Activated naive CD8-positive, alpha-beta T cell treated with anti-CD3 and anti-CD28 coated beads, Interleukin-2, amount 50 U/mL, for 24 hours (primary cell): ENCODE measurements at places on chromosomes 3 and 15.

DNA sequence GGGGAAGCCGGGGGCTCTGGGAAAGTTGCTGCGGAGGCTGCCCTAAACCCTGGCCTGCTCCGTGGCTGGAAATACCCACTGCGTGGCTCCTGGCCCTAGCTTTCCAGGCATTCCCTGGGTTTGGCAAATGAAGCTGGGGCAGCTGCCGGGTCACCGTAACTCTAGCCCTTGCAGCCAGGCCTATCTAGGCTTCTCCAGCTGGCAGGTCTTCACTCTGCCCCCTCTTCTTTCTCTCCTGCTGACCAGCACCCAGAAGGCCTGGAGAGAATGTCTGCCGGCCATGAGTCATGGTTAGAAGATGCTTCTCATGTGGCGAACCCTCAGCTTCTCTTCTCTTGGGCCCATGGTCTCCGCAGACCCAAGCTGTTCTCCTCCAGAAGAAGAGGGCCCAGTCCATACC, 5.6 kb upstream of the DLL4 start:
- DNase-seq: no peak

DNA sequence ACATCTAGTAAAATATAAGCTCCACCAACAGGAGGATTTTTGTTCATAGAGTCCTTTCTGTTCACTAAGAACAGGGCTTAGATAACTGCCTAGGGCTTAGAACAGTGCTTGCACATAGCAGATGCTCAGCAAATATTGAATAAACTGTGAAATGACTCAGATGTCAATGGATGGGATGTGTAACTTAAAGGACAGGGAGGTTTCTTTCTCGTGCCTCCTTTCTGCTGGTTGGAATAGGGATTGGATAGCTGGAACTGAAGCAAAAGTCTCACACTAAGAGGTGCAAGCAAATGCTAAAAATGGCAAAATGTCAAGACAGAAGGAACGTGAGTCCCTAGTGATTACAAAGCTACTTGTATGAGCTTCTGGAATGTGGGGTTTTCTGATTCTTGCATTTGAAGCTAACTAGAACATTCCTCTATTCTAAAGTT, 392.8 kb upstream of the WNT5A start:
- DNase-seq: no peak

- peak; percentile 14 for DNase-seq
Observed at GRCh38 chr15:26260517-26261133, 397.5 kb upstream of the ATP10A start.

DNA sequence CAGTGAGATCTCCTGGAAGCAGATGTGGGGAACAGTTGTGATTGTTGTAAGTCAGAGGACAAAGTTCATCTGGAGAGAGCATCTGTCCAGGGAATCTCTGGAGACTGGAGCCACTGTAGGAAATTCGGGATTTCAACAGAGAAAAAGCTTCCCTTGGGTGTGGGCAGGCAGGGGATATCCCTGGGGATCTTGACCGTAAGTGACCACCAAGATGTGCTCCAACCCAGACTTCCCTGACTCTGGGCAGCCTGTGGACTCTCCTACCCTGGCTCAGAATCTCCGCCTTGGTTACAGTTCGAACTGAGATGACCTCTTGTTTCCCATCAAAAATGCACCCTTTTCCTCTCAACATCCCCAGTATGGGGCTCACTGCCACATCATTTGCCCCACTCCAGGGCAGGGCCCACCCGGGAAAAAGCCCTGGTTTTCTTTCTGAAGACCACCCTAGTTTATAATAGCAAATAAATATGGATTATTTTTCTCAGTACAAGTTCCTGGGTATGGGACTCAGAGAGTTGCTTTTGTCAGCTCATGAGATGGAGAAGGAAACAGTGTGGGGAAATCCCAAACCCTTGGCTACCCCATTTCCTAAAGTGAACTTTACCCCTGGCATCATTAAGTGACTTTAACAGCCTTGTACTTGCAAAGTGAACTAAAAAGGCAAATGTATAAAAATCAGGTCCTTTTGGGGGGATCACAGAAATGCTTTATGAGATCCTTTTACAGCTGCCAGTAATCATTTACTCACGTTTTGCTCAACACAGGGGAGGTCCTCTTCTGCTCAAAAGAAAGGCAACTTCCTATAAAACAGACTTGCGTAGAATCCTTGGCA, 89.9 kb downstream of the CCNL1 start:
- no peak for DNase-seq

DNA sequence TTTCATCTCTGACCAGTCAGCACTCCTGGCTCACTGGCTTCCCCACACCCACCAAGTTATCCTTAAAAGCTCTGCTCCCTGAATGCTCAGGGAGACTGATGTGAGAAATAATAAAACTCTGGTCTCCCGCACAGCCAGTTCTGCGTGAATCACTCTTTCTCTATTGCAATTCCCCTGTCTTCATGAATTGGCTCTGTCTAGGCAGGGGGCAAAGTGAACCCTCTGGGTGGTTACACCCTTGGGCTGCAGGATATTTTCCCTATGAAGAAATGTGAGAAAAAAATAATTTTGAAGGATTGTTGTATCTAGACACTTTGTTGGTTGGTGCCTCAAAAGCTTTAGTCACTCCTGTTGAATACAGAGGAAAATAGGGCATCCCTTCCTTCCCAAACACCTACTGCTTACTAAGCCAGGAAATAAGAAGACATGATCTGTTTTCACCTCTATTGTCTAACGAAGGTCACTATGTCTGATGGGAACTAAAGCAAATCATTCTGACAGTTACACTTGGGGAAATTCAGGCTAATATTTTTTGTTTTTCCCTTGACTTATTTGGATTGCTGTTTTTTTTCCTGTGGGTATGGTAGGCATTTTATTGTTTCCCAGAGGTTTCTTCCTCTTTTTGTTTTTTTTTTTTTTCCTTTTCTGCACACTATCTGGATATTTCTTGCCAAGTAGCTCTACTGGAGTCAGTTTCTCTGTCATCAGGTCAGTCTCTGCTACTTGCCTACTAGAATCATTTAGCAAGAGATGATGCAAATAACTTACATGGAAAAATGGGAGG, 15.3 kb upstream of the TNFSF10 start:
- DNase-seq: no peak

GRCh38 chr15:73901126-73901810, 25.0 kb upstream of the LOXL1 start:
- no peak for DNase-seq

GRCh38 chr3:58055314-58055713, 47.1 kb downstream of the FLNB start:
- no peak for DNase-seq

- peak; percentile 43 for DNase-seq
Observed at GRCh38 chr15:94231723-94232468, 535 bp downstream of the MCTP2 start.

DNA sequence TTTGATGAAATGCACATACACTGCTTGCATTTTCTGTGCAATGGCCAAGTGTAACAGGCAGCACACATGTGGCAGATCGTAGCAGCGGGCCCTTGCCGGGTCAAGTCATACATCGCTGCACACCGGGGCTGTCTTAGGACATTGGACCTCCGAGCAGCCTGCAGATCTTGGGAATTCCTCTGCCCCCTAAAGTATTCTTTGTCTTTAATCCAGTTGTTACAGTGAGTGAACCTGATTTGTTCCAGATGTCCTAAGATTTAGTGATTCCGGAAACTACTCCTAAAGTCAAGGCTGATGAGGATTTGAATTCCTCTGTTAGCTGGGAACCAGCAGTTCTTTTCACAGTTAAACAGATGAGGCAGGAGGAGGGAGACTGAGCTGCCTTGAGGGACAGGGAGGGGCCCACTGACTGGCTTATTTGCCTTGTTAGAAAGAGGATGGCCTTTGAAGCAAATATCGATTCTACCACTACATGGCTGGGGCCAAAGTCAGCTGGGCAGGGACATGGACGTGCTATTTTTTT, 190.7 kb upstream of the CTDSPL start:
- DNase-seq: no peak

- no peak for DNase-seq
Observed at GRCh38 chr3:165466856-165467255, 270.7 kb upstream of the SLITRK3 start.

GRCh38 chr3:196962930-196963630, 5.6 kb downstream of the PIGZ start:
- DNase-seq: no peak

GRCh38 chr3:197793247-197793646, 2.2 kb downstream of the LRCH3 start:
- no peak for DNase-seq

- DNase-seq: no peak
Observed at GRCh38 chr15:65470866-65471265, 46.6 kb downstream of the DPP8 start.

GRCh38 chr3:197718891-197719290, 17.8 kb downstream of the RUBCN start:
- no peak for DNase-seq

- no peak for DNase-seq
Observed at GRCh38 chr3:108223928-108224327, 1.7 kb upstream of the IFT57 start.

GRCh38 chr3:165669504-165669903, 167.7 kb downstream of the BCHE start:
- DNase-seq: no peak

DNA sequence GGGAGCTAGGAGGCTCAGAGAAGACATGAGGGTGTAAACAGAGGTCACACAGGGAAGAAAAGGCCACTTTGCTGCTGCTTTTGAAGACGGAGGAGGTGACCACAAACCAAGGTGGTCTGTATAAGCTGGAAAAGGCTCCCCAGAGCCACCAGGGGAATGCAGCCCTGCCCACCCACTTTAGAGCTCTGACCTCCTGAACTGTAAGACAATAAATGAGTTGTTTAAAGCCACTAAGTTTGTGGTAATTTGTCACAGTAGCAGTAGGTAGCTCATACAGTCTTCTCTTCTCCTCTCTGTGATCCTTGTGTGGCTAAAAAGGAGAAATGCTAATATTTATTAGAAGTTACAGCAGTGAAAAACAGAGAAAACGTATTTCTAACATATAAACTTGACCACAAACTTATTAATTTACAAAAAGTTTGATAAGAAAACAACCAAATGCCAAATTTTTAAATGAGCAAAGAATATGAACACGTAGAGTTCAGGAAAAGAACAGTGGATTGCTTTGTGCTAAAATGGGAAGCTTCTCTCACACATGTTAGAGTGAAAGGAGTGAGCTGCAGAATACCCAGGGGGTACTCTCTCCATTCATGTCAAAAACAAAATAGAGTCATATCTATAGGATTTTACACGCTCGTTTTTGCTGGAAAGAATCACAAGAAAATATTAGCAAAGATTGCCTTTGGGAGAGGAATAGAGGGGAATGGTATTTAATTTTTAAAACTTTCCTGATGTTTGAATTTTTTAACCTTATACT, 71.0 kb downstream of the NOX5 start:
- no peak for DNase-seq

DNA sequence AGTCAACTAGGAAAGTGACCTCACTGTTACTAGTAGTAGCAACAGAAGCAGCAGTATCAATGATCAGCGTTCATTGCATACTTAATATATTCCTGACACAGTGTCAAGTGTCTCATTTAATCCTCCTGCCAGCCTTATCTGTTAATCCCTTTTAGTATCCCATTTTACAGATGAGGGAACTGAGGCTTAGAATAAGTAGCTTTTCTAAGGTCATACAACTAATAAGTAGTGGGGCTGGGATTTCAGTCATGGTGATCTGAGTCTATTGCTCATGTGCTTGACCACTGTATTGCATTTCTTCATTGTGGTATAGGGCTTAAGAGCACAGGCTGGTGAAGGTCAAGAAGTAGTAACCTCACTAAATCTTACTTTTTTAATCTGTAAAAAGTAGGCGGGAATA, 233.6 kb downstream of the PTPRG start:
- no peak for DNase-seq

GRCh38 chr3:71095511-71096291, 487.8 kb downstream of the FOXP1 start:
- no peak for DNase-seq

GRCh38 chr3:100033184-100033583, 81.1 kb downstream of the FILIP1L start:
- DNase-seq: no peak

GRCh38 chr15:87597346-87598052, 659.0 kb downstream of the NTRK3 start:
- DNase-seq: no peak

- DNase-seq: no peak
Observed at GRCh38 chr3:25548836-25549235, 115.9 kb downstream of the TOP2B start.

DNA sequence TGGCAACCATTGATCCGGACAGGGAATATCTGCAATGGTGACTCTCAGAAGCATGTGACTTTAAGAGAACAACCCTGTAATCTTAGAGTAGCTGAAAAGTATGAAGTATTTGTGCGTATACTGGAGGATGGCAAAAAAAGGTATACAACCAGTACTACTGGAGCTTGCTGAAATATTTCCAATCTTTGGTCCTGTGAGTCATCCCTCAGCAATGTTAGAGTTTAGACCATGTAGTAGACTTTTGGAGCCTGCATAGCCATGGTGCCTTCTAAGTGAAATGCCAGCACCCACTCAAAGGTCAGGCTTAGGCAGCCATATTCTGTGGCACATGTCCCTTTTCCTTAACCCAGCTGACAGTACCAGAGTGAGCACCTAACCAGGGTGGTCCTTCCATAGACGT, 429.4 kb downstream of the NTRK3 start:
- no peak for DNase-seq

- no peak for DNase-seq
Observed at GRCh38 chr3:161203485-161204098, 17.5 kb upstream of the NMD3 start.

DNA sequence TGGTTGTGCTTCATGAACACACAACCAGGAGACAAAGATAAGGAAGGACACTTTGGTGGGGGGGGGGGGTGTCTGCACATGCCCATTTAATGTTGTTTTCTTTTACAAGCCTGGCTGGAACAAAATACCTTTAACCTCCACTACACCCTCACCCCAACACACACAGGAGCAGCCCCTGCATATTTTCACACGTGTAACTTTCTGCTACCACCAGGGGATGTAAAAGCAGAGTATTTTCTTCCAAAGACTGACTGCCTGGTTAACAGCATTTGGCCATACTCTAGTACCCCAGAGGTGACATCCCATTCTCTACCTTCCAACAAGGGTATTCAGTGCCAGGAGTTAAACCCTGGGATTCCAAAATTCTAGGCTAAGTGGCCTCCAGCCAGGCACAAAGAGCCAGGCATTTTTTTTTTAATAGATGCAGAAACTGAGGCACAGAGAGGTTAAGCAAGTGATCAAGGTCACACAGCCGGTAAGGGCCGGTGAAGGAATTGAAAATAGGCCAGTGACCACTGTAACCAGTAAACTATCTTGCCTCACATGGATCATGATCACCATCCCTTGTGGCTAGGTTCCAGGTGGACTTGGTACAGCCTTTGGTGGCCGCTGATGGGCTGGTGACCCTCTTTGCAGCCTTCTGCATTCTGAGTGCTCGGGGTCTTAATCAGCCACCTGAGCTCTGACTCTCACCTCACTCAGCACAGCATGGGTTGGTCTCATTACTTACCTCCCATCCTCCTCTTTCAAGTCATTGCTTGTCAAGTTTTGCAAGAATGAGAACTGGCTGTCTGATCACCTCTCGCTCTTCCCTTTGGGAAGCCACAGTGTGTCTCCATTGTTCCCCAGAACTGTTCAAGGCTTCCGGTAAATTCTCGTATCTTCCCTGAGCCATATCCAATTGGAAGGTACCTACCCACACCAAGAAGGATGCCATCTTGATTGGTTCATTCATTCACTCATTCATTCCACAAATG, 20.4 kb downstream of the MAGI1 start:
- no peak for DNase-seq
